Osteoblast (primary cell): ENCODE measurements at places on chromosomes 3 and 15. TPM values are rescaled to one million over a fixed set of nuclear protein-coding genes. Genes with fewer than 3 reads are reported as not detected.
A peak's percentile ranks its signal among the peaks of the same experiment; 100 is the strongest.

GRCh38 chr3:152976239-152976638 is 141.3 kb downstream of the P2RY1 start:
- H3K36me3 ChIP-seq: no peaks in the 10 kb centered on the region
- H3K27ac ChIP-seq: no peak overlapping the region
- H3K4me3 ChIP-seq: no peak overlapping the region
- no peak for DNase-seq

DNA sequence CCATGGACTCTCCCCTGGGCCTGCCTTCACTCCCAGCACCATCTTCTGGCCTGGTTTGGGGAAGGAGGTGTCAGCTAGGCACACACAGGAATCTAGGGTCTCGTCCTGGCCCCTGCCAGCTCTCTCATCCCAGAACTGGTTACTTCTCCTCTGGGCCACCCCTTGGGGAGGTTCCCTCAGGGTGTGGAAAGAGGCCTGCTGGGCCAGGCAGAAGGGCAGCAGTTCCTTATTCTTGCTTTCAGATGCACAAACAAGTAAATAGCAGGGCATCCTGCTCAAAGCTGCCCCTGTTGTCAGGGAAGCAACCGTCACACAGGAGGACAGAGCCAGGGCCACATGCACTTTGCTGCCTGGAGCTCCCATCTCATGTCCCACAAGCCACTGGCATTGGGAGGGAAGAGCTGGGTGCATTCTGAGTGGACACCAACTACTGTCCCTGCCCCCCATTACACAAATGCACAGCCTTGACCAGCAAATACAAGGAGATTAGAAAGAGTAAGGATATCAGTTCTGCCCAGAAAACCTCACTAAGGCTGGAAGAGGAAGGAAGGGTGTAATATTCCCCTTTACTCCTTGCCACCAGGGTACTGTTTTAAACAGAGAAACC is 108.8 kb upstream of the HACD2 start:
- no peaks in the 10 kb centered on the region for H3K27me3 ChIP-seq
- peaks cover 76% of the 10 kb centered on the region for H3K36me3 ChIP-seq

- H3K36me3 ChIP-seq: no peaks in the 10 kb centered on the region
- peak; percentile 72 for DNase-seq
- H3K27ac ChIP-seq: peak overlapping the region; percentile 83
These were observed 33.0 kb downstream of the LSM3 start for GRCh38 chr3:14211621-14212020.

DNA sequence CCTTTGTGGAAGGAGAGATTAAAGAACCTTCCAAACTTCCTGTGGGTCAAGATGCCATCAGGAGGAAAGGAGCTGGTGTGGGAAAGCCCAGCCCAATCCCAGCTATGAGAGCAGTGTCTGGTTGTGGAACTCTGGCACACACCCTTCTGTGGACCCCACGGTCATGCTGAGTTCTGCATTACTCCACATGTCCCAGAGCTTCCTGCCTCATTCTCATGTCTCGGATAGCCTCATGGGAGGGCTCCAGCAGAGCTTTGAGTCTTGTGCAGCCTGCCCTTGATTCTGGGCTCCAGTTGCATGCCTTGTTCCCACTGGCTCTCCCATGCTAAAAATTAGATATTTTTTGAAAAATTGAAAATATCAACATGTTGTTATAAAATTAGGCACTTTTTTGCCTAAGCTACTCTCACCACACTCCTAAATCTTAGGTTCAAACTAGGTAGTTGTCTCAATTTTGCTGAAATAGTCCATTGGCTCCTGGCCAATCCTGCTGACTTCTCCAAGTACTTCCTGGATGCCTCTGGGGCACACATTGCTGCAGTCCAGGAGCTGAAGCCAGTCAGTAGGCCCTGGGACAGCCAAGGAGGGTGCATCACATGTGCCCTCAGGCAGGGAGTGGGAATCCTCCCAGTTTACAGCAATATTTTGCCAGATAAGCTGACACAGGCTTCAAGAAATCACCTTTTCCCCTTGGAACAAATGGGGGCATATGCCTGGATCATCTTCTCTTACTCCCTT is 144.3 kb downstream of the EEFSEC start:
- H3K27me3 ChIP-seq: no peaks in the 10 kb centered on the region
- no peak for DNase-seq
- H3K36me3 ChIP-seq: no peaks in the 10 kb centered on the region
- H3K4me1 ChIP-seq: no peaks in the 10 kb centered on the region
- H3K4me3 ChIP-seq: no peak overlapping the region
- no peak overlapping the region for H3K27ac ChIP-seq

DNA sequence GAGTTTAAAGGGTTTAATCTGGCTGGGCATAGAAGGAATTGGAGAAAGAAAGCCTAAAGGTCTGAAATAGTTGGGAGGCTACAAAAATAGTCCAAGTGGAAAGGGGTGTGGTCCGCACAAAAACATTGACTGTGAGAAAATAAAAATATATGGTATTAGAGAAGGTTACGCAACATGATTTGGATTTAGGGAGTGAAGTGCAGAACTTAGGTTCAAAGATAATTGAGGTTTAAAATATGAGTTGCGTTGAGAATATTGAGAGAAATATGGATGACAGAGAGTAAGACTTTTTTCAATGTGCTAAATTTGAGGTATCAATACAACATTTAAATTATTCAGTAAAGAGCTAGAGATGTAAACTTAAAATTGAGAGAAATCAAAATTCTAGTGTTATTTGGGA is 15.4 kb upstream of the CMC1 start:
- DNase-seq: no peak
- H3K27me3 ChIP-seq: no peaks in the 10 kb centered on the region
- no peaks in the 10 kb centered on the region for H3K4me1 ChIP-seq
- H3K27ac ChIP-seq: no peak overlapping the region
- H3K4me3 ChIP-seq: no peak overlapping the region

DNA sequence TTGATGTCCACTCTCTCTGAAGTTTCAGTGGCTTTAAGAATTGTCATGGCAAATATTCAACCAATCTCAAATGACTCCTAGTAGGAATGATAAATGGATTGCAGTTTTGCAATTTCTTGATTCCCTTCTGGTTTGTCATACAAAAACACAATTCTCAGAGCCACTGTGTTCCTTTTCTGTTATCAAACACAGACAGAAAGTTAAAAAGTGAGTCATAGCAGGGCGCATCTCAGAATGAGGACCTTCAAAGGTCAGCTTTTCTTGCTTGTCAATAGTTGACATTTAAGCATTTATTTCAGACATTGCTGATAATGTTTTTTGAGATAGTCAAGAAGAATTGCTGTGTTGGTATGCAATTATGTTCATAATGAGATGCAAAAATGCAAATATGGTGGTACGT is 405.9 kb downstream of the NR2F2 start:
- no peaks in the 10 kb centered on the region for H3K4me1 ChIP-seq
- H3K4me3 ChIP-seq: no peak overlapping the region
- DNase-seq: no peak
- H3K36me3 ChIP-seq: no peaks in the 10 kb centered on the region
- H3K27ac ChIP-seq: no peak overlapping the region

Gene MST1
- total RNA-seq: 6.5 and 6.9 TPM in 2 replicates

GRCh38 chr15:65201918-65202317 is 9.4 kb downstream of the CILP start:
- no peaks in the 10 kb centered on the region for H3K36me3 ChIP-seq
- no peak overlapping the region for H3K27ac ChIP-seq
- DNase-seq: no peak
- no peaks in the 10 kb centered on the region for H3K27me3 ChIP-seq

Gene COL6A5
- not detected in 2 replicates for total RNA-seq

Gene SENP8
- 2.4 and 2.5 TPM in 2 replicates for total RNA-seq

DNA sequence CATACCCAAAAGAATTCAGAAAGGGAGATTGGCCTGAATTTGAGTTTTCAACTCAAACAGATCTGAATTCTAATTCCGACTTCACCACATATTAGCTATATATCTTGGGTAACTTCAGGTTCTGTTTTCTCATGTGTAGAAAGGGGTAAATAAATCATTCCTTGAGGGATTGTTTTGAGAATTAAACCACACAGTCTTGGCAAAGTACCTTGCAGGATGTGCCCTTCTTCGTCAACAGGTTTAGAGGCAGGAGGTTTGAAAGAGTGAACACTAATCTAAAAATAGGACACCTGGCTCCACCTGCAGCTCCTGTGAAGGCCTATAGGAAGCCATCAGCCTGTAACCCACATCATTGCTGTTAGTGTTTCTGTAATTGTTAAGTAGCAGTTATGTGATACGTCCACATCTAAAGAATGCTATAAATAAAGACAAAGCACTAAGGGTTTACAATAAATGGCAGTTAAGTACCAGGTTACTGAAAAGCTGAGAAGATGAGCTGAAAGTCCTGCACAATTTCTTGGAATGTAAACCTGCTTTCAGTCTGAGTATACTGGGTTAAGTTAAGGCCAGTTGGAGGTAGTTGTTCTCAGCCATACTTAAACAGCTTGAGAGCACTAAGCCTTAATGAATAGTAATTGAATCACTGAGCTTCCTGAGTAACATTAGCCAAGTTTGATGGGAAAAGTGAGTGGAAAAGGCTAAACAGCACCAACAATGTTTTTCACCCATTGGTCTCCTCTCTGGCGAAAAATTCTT is 6.0 kb downstream of the CCDC80 start:
- peak overlapping the region; percentile 98 for H3K27ac ChIP-seq
- H3K4me1 ChIP-seq: peaks cover 70% of the 10 kb centered on the region
- H3K27me3 ChIP-seq: no peaks in the 10 kb centered on the region
- no peak for DNase-seq
- H3K4me3 ChIP-seq: peak overlapping the region; percentile 80

Gene ZNF662
- total RNA-seq: 4.0 and 4.1 TPM in 2 replicates

GRCh38 chr15:71812966-71813722 is 2.8 kb downstream of the NR2E3 start:
- H3K36me3 ChIP-seq: no peaks in the 10 kb centered on the region
- H3K4me3 ChIP-seq: no peak overlapping the region
- DNase-seq: peak; percentile 93
- H3K27me3 ChIP-seq: peaks cover 6% of the 10 kb centered on the region

DNA sequence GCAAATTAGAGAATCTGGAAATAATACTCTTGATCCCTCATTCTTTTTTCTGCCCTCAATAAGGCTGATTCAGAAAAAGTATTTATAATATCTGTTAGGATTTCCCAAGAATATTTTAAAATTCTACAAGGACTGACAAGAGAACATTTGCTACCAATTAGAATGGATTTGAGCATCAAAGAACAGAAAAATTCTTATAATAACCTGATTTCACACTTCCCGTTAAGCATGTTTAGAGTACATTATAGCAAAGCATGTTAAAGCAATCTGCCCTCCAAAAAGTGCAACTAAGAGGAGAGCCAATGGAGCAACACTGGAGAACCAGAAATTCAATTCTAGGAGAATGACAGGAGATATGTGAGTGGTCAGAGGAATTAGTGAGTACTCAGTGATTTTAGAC is 57.2 kb downstream of the THBS1 start:
- no peak overlapping the region for H3K27ac ChIP-seq
- no peak overlapping the region for H3K4me3 ChIP-seq
- H3K27me3 ChIP-seq: no peaks in the 10 kb centered on the region

GRCh38 chr3:125435231-125435630 is 60.1 kb upstream of the ZNF148 start:
- no peak overlapping the region for H3K4me3 ChIP-seq
- no peak for DNase-seq
- H3K36me3 ChIP-seq: no peaks in the 10 kb centered on the region

Gene DNAH12
- total RNA-seq: under 0.01 TPM in 2 replicates

Gene TAGLN3
- total RNA-seq: not detected in 2 replicates

Gene CASR
- not detected in 2 replicates for total RNA-seq

DNA sequence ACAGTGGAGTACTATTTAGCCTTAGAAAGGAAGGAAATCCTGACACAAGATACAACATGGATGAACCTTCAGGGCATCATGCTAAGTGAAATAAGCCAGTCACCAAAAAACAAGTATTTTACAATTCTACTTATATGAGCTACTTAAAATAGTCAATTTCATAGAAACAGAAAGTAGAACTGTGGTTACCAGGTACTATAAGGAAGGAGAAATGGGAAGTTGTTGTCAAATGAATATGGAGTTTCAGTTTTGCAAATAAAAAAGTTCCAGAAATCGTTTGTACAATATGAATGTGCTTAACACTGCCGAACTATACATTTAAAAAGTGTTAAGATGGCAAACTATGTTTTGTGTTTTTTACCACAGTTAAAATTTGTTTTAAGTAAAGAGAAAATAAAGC is 26.8 kb downstream of the TRANK1 start:
- no peaks in the 10 kb centered on the region for H3K4me1 ChIP-seq
- no peak overlapping the region for H3K4me3 ChIP-seq
- no peaks in the 10 kb centered on the region for H3K27me3 ChIP-seq

DNA sequence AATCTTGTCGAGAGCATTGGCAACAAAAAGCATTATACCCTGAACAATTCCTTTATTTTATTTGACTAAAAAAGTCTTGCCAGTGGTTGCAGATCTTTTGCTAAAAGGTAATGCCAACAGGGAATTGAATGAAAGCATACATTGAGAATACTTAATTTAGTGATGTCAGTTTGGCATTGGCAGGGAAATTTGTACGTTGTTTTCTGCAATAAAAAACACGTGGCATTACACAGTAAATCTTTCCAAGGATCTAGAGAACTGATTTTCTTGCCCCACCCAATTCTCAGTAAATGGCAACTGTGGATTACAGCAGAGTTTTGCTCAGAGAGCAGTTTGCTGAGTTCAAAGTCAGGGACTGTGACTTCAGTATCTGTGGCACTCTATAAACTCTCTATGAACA is 38.3 kb upstream of the IGSF10 start:
- no peaks in the 10 kb centered on the region for H3K36me3 ChIP-seq
- H3K27me3 ChIP-seq: no peaks in the 10 kb centered on the region
- no peak overlapping the region for H3K4me3 ChIP-seq
- no peaks in the 10 kb centered on the region for H3K4me1 ChIP-seq
- DNase-seq: no peak

Gene MUC4
- not detected in 2 replicates for total RNA-seq

DNA sequence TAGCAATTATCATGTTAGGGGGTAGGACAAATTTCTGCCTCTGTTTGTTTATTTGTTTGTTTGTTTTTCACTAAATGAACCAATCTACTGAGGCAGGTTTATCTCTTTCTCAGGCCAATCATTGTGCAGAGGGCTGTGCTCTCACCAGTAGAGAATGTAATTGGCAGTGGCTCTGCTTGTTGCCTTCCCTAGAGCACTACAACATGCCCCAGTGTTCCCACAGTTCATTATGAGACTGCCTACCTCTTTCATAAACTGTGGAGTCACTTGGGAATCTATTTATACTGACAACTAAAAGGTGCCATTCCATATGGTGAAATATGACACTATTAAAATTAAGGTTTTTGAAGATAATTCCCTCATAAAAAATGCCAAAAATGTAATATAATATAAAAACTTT is 196.3 kb upstream of the ALCAM start:
- DNase-seq: no peak
- H3K36me3 ChIP-seq: no peaks in the 10 kb centered on the region
- H3K4me1 ChIP-seq: peaks cover 2% of the 10 kb centered on the region
- no peak overlapping the region for H3K27ac ChIP-seq

DNA sequence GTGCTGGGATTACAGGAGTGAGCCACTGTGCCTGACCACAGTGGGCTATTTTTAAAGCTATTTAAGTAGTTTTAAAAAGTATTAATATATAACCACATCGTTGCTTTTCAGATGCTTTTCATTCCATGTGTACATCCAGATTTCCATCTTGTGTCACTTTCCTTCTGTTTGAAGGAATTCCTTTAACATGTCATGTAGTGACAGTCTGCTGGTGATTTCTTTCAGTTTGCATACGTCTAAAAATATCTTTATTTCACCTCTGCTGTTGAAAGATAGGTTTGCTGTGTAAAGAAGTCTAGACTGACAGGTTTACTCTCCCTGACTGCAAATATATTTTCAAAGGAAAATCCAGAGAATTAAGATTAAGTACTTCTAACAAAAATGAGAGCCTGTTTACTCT is 12.2 kb downstream of the FAM240A start:
- no peak overlapping the region for H3K4me3 ChIP-seq
- no peak overlapping the region for H3K27ac ChIP-seq
- DNase-seq: no peak
- H3K4me1 ChIP-seq: peaks cover under 1% of the 10 kb centered on the region
- H3K27me3 ChIP-seq: peaks cover 26% of the 10 kb centered on the region
